Ureter (tissue), 1 donor: ENCODE measurements at places on chromosomes 1 and 21. TPM values are rescaled to one million over a fixed set of nuclear protein-coding genes. Genes with fewer than 3 reads are reported as not detected.
A peak's percentile ranks its signal among the peaks of the same experiment; 100 is the strongest.

- no peak for DNase-seq
Observed at GRCh38 chr1:236516929-236517704, 6.7 kb upstream of the LGALS8 start.

GRCh38 chr1:228095938-228096337 lies 7.2 kb downstream of the C1orf35 start:
- DNase-seq: no peak

GRCh38 chr1:8477166-8477982 lies 159.5 kb downstream of the SLC45A1 start:
- no peak for DNase-seq

GRCh38 chr1:43065191-43065590 lies 106.5 kb upstream of the SLC2A1 start:
- DNase-seq: peak; percentile 80

GRCh38 chr1:165426745-165427144 lies 18.2 kb downstream of the RXRG start:
- no peak for DNase-seq

GRCh38 chr1:63327417-63328054 lies 5.2 kb downstream of the FOXD3 start:
- no peak for DNase-seq

GRCh38 chr1:53687901-53688300 lies 51.1 kb downstream of the GLIS1 start:
- DNase-seq: no peak

DNA sequence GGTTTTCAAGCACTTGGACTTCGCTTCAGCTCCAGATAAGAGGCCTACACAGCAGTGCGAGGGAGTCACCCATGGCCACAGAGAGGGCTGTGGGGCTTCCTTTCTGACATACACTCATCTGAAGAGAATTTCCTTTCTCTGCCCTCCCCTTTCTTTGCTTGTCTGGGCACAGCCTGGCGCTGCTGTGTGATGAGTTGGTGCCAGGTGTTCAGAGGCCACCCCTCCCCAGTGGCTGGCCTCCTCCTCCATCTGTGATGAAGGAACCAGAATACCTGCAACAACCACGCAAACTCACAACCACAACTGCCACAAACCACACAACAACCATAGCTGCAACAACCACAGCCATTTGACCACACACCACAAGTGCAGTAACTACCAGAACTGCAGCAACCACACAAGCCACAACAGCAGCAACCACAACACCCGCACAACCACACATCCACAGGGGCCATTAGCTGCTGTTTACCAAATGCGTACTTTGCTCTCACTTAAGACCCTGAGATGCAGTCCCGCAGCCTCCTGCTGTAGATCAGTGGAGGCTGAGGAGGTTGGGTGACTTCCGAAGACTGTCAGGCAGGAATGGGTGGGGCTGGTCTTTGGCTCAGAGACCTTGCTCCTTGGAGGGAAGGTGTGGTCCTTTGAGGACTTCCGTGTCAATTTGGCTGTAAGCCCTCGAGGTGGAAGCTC lies 71.1 kb downstream of the IER5 start:
- DNase-seq: peak; percentile 76

DNA sequence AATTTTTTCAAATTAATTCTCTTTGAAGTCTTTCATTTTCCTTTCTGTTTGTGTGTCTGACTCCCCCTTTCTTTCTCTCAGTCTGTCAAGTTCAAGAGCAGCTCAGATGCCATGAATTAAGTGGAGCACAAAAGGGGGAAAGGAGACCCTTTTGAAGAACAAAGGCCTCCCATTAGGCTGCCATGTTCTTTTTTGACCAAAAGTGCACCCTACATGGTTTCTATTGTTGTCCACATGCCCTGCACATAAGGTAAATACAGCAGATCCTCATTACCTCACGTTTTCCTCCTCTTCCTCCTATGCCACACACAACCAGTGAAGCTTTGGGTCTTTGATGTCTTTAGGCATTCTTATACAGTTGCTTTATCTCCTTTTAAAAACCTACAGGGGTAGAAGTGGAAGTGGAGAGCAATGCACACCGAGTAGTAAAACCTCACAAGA lies 47.7 kb downstream of the POU2F1 start:
- DNase-seq: no peak

DNA sequence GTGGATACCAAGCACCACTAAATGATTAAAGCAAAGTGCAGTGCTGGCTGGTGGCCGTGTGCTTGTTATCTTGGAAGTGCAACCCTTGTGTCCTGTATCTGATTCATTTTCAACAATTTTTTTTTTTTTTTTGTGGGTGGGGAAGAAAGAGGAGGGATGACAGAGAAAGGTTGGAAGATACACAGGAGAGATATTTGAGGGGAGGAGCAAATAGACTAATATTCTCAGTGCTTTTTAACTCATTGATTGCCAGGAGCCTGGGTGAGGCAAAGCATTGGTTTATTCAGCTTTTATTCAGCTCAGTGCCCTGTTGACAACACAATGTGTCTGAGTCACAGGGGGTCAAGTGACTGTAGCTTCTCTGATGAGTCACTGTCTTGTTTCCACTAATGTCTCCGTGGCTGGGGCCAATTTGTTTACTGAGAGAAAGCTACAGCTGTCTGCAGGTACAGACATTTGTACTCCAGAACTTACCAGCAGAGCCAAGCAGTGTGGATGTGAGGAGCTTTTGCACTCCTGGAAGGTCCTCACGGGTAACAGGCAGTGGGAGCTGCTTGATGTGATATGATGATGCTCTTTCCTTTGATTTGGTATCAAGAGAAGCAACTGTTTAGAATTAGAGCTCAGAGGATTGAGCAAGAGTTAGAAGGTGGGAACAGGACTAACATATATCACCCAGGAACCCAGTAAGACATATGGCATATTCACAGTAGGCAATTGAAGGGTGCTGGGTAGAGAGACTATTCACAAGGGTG lies 23.6 kb upstream of the DNM3 start:
- no peak for DNase-seq

GRCh38 chr21:31236528-31236927 lies 107.5 kb downstream of the TIAM1 start:
- no peak for DNase-seq

DNA sequence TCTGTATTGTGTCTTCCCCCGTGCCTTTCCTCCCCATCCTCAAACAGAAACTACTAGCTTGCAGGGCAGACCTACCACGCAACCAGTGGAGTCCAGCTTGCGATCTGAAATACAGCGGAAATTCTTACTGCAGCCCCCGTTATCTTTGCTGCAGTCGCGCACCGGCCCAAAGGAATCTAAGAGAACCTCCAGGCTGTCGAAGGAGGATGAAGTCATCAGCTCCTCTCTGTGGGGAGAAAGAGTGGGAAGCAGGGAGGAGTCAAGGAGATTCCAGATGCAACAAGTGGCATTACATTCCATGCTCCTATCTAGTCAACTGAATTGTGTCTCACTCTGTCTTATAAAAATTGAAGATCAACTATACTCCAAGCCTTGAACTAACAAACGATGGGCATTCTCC lies 206.9 kb downstream of the ASTN1 start:
- no peak for DNase-seq

GRCh38 chr1:37290718-37291117 lies 183.7 kb upstream of the ZC3H12A start:
- no peak for DNase-seq

GRCh38 chr21:45982092-45982757 lies 655 bp downstream of the COL6A1 start:
- no peak for DNase-seq

GRCh38 chr21:43600642-43601402 lies 58.5 kb downstream of the HSF2BP start:
- DNase-seq: no peak

GRCh38 chr1:68624233-68624632 lies 127.4 kb upstream of the DEPDC1 start:
- no peak for DNase-seq

DNA sequence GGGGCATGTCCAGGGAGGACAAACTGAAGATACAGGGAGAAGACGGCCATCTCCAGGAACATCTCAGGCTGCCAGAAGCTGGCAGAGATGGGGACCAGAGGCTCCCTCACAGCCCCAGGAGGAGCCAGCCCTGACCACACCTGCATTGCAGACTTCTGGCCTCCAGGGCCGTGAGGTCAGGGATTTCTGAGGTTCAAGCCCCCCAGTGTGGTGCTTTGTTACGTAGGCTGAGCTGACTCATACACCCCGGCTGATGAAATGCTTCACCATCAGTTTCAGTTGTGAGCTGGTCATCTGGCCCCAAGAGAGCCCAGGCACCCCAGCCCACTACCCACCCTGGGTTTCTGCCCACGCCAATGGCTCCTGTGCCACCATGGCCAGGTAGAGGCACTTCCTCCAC lies 106.4 kb downstream of the SIK1 start:
- DNase-seq: no peak

- no peak for DNase-seq
Observed at GRCh38 chr1:87268111-87268510, 60.6 kb upstream of the LMO4 start.

DNA sequence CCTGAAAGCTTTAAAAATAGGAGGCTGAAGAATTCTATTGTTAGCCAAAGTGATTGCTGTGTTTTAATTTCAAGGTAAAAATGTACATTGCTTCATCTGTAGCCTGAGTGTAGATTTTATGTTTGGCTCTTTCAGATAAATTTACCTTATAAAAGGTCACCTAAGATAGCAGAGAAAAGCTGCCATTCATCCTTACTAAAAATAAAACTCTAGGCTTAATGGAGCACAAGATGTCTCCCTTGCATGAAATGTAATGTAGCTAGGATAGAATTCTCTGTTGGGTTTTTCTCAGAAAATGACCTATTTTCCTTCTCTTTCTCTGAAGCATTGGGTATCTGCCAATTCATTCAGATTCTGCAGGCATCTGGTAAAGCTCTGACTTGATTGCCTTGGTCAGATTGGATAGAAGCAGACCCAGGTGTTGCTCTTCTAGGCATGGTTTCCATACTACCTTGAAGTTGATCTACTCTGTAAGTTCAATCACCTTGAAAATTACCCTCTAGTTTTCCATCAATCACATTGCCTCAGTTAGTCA lies 176.6 kb upstream of the GORAB start:
- DNase-seq: no peak

- DNase-seq: no peak
Observed at GRCh38 chr1:68751723-68752122, 254.8 kb upstream of the DEPDC1 start.

- no peak for DNase-seq
Observed at GRCh38 chr21:42578034-42578433, 64.4 kb downstream of the SLC37A1 start.

GRCh38 chr1:172185211-172185610 lies 235.3 kb upstream of the C1orf105 start:
- no peak for DNase-seq

DNA sequence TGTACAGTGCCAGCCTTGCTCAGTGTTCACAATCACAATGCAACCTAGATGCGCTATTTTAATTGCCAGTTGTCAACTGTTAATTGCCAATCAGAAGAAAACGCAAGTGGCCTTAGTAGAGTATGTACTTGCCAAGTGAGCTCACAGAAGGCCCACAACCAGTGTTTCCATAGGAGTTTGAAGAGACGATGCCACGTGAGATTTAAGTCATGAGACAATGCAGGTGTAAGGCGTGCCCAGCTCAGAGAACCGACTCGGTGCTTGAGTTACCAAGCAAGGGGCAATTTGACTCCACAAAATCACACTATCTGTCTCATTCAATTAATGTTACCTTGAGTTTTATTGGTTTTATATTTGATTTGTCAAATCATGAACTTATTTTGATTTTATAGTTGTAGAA lies 65.6 kb downstream of the TEX35 start:
- no peak for DNase-seq

DNA sequence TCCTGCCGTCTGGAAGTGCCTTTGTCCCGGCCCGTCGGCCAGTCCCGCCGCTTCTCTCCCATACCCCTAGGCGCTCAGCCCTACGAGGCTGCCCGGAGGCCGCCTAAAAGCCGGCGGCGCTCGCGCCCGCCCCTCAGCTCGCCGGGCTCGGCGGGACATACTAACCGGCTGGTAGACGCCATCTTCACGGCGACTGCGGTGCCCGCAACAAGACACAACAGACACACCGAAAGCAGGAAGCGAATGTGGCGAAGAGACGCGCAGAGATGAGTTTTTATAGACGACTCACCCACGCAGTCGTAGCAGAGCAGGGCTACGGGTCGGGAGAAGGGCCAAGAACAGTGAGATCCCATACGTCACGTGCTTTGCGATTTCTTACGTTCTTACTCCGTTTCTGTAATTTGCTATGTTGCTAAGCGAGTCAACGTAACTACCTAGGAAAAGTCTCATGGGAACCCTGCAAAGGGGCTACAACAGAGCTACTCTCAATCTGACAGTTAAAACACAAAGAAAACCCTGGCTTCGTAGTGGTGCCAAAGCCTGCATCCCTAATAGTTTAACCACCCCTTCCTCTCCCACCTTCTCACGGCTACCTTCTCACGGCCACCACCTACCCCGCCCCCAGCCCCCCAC lies at the start of gene GTF2B:
Gene GTF2B, minus strand, starts transcription at position 250 of the 633 bp plus-strand sequence. Its CDS starts 68 bp downstream, at position 182.
- peak; percentile 94 for DNase-seq

Gene SIPA1L2
- 35.6 TPM for total RNA-seq

Gene C1orf185
- not detected for total RNA-seq

Gene LCE1B
- not detected for total RNA-seq

Gene GBP6
- not detected for total RNA-seq

Gene TPTE
- not detected for total RNA-seq

Gene SLC16A4
- total RNA-seq: 3.3 TPM

Gene NCF2
- total RNA-seq: 3.8 TPM

Gene CAPN8
- total RNA-seq: 97.2 TPM

Gene IGSF5
- total RNA-seq: 2.0 TPM

Gene CASQ1
- 10.5 TPM for total RNA-seq

Gene A3GALT2
- total RNA-seq: not detected

Gene CBR3
- 1.8 TPM for total RNA-seq

Gene BCAN
- total RNA-seq: 1.1 TPM
